ENCODE measurements at places on chromosomes 4 and X. TPM values are rescaled to one million over a fixed set of nuclear protein-coding genes. Genes with fewer than 3 reads are reported as not detected.

GRCh38 chrX:116031331-116031730 lies 139.2 kb upstream of the AGTR2 start:
- H3K27me3 ChIP-seq = no peaks in the 10 kb centered on the region
- no peak overlapping the region for H3K27ac ChIP-seq
- H3K36me3 ChIP-seq = no peaks in the 10 kb centered on the region
- H3K4me3 ChIP-seq = no peak overlapping the region

- H3K27me3 ChIP-seq = no peaks in the 10 kb centered on the region
- DNase-seq = no peak
- H3K36me3 ChIP-seq = no peaks in the 10 kb centered on the region
- H3K4me3 ChIP-seq = peak overlapping the region; percentile 47
- H3K27ac ChIP-seq = no peak overlapping the region
Observed at GRCh38 chrX:154784149-154784995, 20.9 kb downstream of the MPP1 start.

Gene TCEAL6
- total RNA-seq = not detected

Gene MAGEB17
- not detected for total RNA-seq

GRCh38 chrX:108439426-108439942 lies at the start of gene COL4A5:
COL4A5 (plus strand) TSS chrX:108439838; CDS start chrX:108440126, 288 bp downstream.
- no peak for DNase-seq
- H3K36me3 ChIP-seq = no peaks in the 10 kb centered on the region
- H3K27me3 ChIP-seq = no peaks in the 10 kb centered on the region
- no peaks in the 10 kb centered on the region for H3K4me1 ChIP-seq
- no peak within 1 kb of the TSS for H3K27ac ChIP-seq
- no peak within 1 kb of the TSS for H3K4me3 ChIP-seq

- H3K4me1 ChIP-seq = peaks cover 27% of the 10 kb centered on the region
- peak overlapping the region; percentile 54 for H3K4me3 ChIP-seq
- peak overlapping the region; percentile 85 for H3K27ac ChIP-seq
- no peaks in the 10 kb centered on the region for H3K27me3 ChIP-seq
- H3K36me3 ChIP-seq = no peaks in the 10 kb centered on the region
Observed at GRCh38 chrX:317424-318067, 1.1 kb downstream of the GTPBP6 start.

DNA sequence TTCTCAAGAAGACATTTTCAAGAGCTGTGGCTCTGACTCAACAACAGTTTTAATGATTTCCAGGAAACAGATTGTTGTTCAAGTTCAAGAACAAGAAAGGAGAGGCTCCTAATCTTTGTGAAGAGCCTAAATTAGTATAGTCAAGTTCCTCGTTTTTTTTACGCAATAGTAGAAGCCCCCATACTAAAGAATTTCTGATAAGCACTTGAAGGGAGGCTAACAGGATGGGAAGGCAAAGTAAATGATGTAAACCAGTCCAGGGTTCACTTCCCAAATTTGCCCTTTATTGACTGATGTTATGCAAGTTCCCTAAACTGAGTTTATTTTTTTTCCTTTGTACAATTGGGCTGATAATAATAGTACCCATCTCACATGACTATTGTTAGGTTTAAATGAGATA lies 178.2 kb downstream of the RTL9 start:
- DNase-seq = no peak
- no peaks in the 10 kb centered on the region for H3K36me3 ChIP-seq
- H3K4me3 ChIP-seq = no peak overlapping the region
- no peak overlapping the region for H3K27ac ChIP-seq
- H3K4me1 ChIP-seq = no peaks in the 10 kb centered on the region

GRCh38 chr4:34731070-34731469 lies 1513.2 kb downstream of the ARAP2 start:
- no peaks in the 10 kb centered on the region for H3K36me3 ChIP-seq
- no peaks in the 10 kb centered on the region for H3K27me3 ChIP-seq
- H3K4me1 ChIP-seq = no peaks in the 10 kb centered on the region
- no peak overlapping the region for H3K27ac ChIP-seq

Data from CD8-positive, alpha-beta memory T cell (primary cell).